ENCODE measurements at places on chromosomes 11 and 22. TPM values are rescaled to one million over a fixed set of nuclear protein-coding genes. Genes with fewer than 3 reads are reported as not detected.
A peak's percentile ranks its signal among the peaks of the same experiment; 100 is the strongest.

- H3K27ac ChIP-seq = no peak overlapping the region
- no peak overlapping the region for H3K4me3 ChIP-seq
- H3K27me3 ChIP-seq = no peaks in the 10 kb centered on the region
- H3K4me1 ChIP-seq = no peaks in the 10 kb centered on the region
- H3K36me3 ChIP-seq = no peaks in the 10 kb centered on the region
- DNase-seq = no peak
Measured at GRCh38 chr11:83778596-83778995, 492.4 kb upstream of the CCDC90B start.

GRCh38 chr11:59291228-59291627 lies 67.5 kb upstream of the OR5AN1 start:
- no peak for DNase-seq
- H3K4me1 ChIP-seq = no peaks in the 10 kb centered on the region
- H3K4me3 ChIP-seq = no peak overlapping the region
- peaks cover 4% of the 10 kb centered on the region for H3K27me3 ChIP-seq
- H3K27ac ChIP-seq = no peak overlapping the region

- H3K4me1 ChIP-seq = peaks cover 61% of the 10 kb centered on the region
- H3K27ac ChIP-seq = no peak overlapping the region
- no peaks in the 10 kb centered on the region for H3K27me3 ChIP-seq
Measured at GRCh38 chr11:36412781-36413383, 97.2 kb downstream of the TRAF6 start.

- H3K27me3 ChIP-seq = no peaks in the 10 kb centered on the region
- H3K4me3 ChIP-seq = peak overlapping the region; percentile 34
- peaks cover 63% of the 10 kb centered on the region for H3K4me1 ChIP-seq
- peak overlapping the region; percentile 54 for H3K27ac ChIP-seq
Measured at GRCh38 chr11:117970400-117971024, 15.7 kb upstream of the IL10RA start.

DNA sequence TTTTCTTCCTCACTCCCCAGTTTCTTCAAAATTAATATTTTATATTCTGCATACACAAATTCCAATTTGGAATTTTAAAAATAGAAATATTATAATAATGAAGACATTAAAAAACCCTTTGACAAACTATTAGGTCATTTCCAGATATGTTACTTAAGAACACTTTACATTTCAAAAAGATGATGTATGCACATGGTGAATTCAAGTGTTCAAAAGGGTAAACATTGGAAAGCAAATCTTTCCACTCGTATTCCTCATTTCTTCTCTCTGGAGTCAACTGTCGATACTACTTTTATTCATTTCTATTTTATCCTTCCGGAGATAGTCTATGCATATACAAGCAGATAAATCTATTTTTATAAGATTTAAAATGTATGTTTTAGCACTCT lies 16.7 kb downstream of the TBCEL start:
- H3K4me1 ChIP-seq = peaks cover 16% of the 10 kb centered on the region
- peaks cover 8% of the 10 kb centered on the region for H3K27me3 ChIP-seq

- H3K27ac ChIP-seq = no peak overlapping the region
- DNase-seq = no peak
- H3K27me3 ChIP-seq = no peaks in the 10 kb centered on the region
- H3K4me1 ChIP-seq = no peaks in the 10 kb centered on the region
Measured at GRCh38 chr22:47610764-47611163, 848.3 kb downstream of the TBC1D22A start.

DNA sequence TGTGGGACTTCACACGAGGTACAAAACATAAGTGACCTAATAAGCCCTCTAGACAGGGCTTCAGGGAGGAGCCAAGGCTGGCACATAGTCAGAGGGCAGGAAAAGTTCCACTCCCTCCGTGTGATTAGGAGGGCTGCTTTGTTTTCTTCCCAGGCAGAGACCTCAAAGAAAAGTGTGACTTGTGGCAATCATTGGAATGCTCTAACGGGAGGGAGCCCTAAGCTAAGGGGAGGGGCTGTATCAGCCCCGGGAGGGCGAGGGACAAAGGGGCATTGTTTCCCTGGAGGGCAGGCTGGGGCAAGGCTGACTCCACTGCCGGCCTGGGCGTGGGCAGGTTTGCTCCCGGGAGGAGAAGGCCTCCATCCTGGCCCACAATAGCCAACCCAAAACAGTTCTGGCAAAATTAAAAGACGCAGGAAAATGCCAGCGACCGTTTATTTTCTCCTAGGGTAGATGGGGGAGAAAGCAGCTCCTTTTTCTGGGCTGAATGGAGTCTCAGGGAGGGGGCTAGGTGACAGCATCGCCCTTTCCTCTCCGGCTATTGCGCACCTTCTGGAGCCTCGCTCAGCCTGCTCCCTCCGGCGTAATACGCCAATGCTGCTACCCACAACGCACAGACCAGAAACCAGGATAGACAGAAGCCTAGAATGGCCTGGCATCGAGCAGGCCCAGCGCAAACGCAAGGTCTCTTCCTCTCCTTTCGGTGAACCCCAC lies 60.2 kb downstream of the ENDOD1 start:
- H3K27ac ChIP-seq = peak overlapping the region; percentile 42
- peak overlapping the region; percentile 87 for H3K4me3 ChIP-seq
- no peaks in the 10 kb centered on the region for H3K36me3 ChIP-seq
- no peak for DNase-seq
- H3K27me3 ChIP-seq = no peaks in the 10 kb centered on the region
- H3K4me1 ChIP-seq = peaks cover 50% of the 10 kb centered on the region

DNA sequence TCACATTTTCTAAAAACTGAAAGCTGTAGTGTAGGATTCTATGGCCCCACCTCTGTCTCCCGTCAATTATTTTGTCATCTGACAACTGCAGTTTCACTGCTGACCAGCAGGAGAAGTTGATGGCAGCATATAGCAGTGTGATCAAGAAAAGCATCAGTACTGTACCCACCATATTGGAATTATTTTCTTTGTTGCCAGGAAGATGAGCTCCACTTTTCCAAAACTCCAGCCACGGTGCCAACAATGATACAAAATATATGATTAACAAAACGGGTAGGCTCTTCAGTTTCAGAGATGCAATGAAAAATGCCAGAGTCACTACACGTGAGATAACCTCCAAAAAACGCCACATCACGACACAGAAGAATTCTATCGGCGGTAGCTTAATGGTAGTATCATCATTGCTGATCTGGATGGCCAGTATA lies 41.3 kb downstream of the XKR3 start:
- no peak overlapping the region for H3K27ac ChIP-seq
- H3K27me3 ChIP-seq = peaks cover 7% of the 10 kb centered on the region
- no peak overlapping the region for H3K4me3 ChIP-seq
- peaks cover 7% of the 10 kb centered on the region for H3K4me1 ChIP-seq
- DNase-seq = no peak

DNA sequence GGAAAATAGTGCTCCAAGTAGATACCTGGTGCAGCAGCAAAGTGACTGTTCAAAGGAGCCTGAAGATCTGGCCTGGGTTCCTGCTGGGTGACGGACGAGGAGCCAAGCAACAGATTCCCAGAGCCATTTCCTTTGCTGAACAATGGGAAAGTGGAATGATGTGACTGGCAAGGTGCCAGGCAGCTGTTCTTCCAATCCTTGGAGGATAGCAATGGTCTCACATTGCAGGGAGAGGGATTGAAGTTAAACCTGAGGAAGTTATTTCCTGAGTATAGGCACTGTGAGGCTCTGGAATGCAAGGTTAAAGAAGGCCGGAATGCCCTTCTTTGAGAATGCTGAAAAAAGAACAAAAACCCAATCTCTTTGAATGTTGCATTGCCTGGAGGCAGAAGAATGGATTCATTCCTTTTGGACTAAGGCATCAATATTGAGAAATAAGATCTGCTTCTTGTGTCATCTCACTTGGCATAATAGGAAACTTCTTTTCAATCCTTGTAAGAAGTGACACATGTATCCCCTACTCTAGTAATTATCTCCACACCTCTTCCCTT lies 223.8 kb downstream of the BLID start:
- H3K4me3 ChIP-seq = no peak overlapping the region
- H3K27ac ChIP-seq = no peak overlapping the region
- H3K36me3 ChIP-seq = no peaks in the 10 kb centered on the region
- no peaks in the 10 kb centered on the region for H3K4me1 ChIP-seq
- H3K27me3 ChIP-seq = peaks cover 2% of the 10 kb centered on the region

GRCh38 chr11:28738549-28738948 lies 630.4 kb downstream of the METTL15 start:
- DNase-seq = no peak
- H3K27me3 ChIP-seq = no peaks in the 10 kb centered on the region
- H3K27ac ChIP-seq = no peak overlapping the region
- no peaks in the 10 kb centered on the region for H3K4me1 ChIP-seq
- no peaks in the 10 kb centered on the region for H3K36me3 ChIP-seq

DNA sequence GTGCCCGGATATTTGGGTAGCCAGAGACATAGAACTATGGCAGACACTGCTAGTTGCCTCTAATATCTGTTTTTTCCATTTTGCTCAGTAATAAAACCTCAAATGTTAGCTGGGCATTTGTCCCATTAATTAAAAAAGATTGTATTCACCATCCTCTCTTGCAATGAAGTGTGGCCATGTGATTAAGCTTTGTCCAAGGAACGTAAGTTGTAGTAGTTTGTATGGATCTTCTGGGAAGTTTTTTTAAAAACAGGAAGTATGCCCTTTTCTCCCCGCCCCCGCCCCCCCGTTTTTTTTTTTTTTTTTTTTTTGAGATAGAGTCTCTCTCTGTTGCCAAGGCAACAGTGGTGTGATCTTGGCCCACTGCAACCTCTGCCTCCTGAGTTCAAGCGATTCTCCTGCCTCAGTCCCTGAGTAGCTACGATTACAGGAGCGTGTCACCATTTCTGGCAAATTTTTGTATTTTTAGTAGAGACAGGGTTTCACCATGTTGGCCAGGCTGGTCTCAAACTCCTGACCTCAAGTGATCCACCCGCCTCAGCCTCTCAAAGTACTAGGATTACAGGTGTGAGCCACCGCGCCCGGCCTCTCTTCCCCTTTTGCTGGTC lies 1.7 kb upstream of the TMEM135 start:
- peaks cover 15% of the 10 kb centered on the region for H3K36me3 ChIP-seq
- DNase-seq = no peak
- H3K27me3 ChIP-seq = peaks cover 11% of the 10 kb centered on the region

- no peak for DNase-seq
- H3K27ac ChIP-seq = no peak overlapping the region
- no peaks in the 10 kb centered on the region for H3K36me3 ChIP-seq
Measured at GRCh38 chr22:32603651-32604540, 129.3 kb downstream of the FBXO7 start.

GRCh38 chr11:13923182-13923581 lies 39.3 kb upstream of the SPON1 start:
- peak overlapping the region; percentile 90 for H3K27ac ChIP-seq
- H3K4me1 ChIP-seq = peaks cover 28% of the 10 kb centered on the region
- no peak for DNase-seq
- H3K36me3 ChIP-seq = peaks cover 10% of the 10 kb centered on the region
- H3K4me3 ChIP-seq = no peak overlapping the region

DNA sequence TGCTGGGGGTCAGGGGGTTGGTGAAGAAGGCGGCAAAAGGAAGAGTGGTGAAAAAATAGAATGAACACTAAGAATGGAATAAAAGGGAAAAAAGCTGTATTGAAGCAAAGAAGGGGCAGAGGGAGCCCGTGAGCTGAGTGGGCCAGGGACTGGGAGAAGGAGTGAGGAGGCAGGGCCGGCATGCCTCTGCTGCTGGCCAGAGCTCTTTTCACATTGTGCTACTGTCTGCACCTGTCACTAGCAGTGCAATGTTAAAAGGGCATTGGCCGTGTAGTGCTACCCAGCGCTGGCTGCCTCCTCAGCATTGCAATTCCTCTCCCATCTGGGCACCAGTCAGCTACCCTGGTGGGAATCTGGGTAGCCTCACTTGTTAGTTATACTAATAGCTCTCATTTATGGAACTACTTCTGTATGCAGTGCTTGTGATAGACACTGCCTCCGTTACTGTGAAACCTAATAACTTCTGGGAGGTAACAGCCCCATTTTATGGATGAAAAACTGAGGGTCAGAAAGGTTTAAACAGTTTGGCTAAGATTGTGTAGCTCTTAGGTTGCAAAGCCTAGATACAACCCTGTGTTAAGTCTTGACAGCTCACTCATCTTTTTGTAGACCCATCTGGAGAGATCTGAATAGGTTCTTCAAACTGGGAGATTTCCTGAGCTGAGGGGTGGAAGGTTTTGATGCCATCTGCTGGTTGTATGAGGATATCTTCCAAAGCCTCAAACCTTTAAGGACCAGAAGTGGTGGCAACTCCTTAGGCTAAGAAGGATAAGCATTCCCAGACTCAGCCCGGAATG lies 8.5 kb downstream of the YPEL4 start:
- peaks cover 28% of the 10 kb centered on the region for H3K27me3 ChIP-seq
- DNase-seq = no peak
- no peak overlapping the region for H3K4me3 ChIP-seq
- H3K4me1 ChIP-seq = peaks cover 31% of the 10 kb centered on the region

Gene BUD13
- 30.4 TPM for total RNA-seq

Gene CNGA4
- total RNA-seq = not detected

DNA sequence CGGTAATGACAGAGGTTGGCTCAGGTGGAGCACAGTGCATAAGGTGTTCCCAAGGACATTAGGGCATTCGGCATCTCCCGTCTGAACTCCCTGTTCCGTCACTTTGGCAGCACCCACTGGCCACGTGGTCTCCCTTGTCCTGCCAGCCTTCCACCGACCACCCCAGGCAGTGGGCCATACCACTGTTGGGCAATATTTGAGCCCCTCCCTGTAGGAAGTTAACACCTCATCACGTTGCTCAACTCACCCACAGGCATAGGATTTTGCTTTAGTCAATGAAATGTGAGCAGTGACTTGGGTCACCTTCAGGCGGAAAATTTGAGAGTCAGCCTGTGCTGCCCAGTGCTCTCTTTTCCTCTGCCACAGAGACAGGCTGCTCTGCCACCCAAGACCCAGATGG lies 44.0 kb downstream of the SERPINH1 start:
- no peaks in the 10 kb centered on the region for H3K36me3 ChIP-seq
- no peak overlapping the region for H3K4me3 ChIP-seq
- peaks cover 24% of the 10 kb centered on the region for H3K27me3 ChIP-seq
- no peak overlapping the region for H3K27ac ChIP-seq

GRCh38 chr11:124898263-124898680 lies 607 bp upstream of the ROBO4 start:
- no peak for DNase-seq
- H3K27me3 ChIP-seq = peaks cover 22% of the 10 kb centered on the region
- H3K27ac ChIP-seq = no peak overlapping the region
- H3K36me3 ChIP-seq = no peaks in the 10 kb centered on the region

DNA sequence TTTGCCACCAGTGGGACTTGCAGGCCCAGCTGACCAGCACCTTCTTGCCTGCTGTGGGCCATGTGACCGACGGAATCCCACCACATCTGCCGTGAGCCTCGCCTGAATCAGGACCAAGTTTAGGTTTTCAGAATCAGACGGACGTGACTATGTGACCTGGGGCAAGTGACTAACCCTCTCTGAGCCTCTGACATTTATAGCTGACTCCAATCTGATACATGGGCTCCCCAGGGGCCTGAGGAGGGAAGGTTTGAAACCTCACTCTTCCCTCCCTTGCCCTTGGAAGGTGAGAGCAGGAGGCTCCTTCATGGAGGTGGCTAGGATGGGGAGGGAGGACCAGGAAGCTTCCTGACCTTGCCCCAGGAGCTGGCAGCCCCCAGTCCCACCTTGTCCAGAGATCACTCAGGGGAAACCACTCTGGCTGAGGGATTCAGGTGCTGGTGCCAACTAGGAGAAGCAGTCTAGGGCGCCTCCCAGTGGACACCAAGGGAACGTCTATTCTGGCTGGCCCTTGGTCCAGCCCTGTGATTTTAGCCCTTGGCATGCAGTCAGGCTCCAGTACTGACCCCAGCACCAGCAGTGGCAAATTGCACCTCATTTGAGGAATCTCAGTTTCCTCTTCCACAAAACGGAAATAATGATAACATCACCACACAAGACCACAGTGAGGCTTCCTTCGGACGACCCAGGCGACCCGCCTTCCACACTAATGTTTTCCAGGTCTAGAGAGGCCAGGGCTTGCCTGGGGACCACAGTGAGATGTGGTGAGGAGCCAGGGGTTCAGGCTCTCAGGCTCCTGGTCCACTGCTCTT lies 47.2 kb upstream of the SYT7 start:
- H3K4me3 ChIP-seq = no peak overlapping the region
- no peak overlapping the region for H3K27ac ChIP-seq
- H3K36me3 ChIP-seq = no peaks in the 10 kb centered on the region
- H3K27me3 ChIP-seq = peaks cover 2% of the 10 kb centered on the region

Data from activated T-helper 2 cell treated with anti-CD3 and anti-CD28 coated beads, Interferon-gamma antibody, Interleukin-2, Interleukin-4, amounts not matched to agents 10 μg/mL and 5 μg/mL and 100 μg/mL, durations not matched to agents 14 hours and 24 hours and 36 hours (primary cell).